ENCODE measurements at places on chromosomes 11 and 22. TPM values are rescaled to one million over a fixed set of nuclear protein-coding genes. Genes with fewer than 3 reads are reported as not detected.

GRCh38 chr11:56842814-56843794 is 94.6 kb upstream of the OR9G4 start:
- no peak for DNase-seq

GRCh38 chr11:12771875-12772274 is 97.7 kb downstream of the TEAD1 start:
- no peak for DNase-seq

TTC28 gene
- polyA plus RNA-seq = 13.9 TPM

KCNJ1 gene
- not detected for polyA plus RNA-seq

Data from hepatocyte (in vitro differentiated cells).